ENCODE measurements at places on chromosomes 6 and 20.
A peak's percentile ranks its signal among the peaks of the same experiment; 100 is the strongest.

DNA sequence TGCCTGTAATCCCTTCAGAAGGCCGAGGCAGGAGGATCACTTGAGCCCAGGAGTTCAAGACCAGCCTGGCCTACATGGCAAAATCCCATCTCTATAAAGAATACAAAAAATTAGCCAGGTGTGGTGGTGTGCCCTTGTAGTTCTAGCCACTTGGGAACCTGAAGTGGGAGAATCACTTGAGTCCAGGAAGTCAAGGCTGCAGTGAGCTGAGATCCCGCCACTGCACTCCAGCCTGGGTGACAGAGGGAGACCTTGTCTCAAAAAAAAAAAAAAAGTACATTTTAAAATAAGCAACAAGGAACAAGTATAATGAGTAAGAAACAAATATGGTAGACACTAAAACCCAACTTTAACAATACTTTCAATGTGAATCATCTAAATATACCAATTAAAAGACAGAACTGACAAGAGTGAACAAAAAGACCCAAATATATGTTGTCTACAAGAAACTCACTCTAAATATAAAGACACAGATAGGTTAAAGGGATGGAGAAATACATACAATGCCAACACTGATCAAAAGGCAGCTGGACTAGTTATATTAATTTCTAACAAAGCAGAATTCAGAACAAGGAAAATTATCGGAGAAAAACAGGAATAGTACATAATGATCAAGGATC is 37.7 kb downstream of the RANBP9 start:
- no peak for DNase-seq

- DNase-seq, result no peak
Measured at GRCh38 chr6:108174371-108175175, 8.8 kb downstream of the NR2E1 start.

DNA sequence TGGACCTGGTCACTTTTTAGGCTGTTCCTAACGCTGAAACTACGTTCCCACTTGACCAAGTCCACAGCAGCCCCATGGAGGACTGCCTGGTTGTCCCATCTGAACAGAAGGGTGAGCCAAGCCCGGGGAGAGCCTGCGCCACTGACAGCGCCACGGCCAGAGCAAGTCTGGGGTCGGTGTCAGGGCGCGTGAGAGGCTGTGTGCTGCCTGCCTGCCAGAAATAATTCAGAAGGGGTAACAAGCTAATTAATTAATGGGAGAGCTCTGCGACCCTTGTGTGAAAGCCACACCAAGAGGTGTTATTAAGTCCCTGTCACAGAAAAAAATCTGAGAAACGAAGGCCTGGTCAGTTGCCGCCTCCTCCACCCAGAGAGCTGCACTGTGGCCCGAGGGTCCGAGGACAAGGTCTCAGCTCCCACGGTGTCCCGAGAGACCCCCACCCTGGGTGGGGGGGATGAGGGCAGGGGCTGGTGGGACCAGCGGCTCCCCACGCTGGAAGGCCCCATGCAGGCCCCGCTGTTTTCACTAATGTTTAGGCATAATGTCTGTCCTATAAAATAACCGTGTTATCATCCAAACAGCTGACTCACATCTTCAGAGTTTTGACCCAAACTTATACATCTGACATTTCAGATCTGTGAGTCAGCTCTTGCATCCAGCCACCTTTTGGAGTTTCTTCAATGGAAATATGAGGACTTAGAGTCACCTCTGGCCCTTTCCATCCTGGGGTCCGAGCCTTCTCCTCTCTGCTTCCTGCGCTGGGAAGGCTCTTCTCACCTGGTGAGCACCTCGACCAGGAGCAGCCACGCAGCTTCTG is 58.5 kb downstream of the DLL1 start:
- DNase-seq, result no peak

DNA sequence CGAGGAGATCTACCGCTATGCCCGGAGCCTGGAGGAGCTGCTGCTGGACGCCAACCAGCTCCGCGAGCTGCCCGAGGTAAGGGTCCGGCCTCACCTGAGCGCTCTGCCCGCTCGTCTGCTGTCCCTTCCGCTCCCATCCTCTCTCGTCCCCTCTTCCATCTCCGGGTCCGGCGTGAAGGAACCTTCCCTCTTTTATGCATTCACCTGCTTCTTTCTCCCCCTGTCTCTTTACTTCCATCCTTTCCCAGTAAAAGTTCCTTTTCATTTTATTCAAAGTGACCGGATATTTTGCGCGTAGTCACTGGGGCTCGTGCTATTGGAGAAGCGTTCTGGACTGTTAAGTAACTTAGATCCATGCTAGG is 516 bp downstream of the LRRC1 start:
- DNase-seq, result peak; percentile 12

DNA sequence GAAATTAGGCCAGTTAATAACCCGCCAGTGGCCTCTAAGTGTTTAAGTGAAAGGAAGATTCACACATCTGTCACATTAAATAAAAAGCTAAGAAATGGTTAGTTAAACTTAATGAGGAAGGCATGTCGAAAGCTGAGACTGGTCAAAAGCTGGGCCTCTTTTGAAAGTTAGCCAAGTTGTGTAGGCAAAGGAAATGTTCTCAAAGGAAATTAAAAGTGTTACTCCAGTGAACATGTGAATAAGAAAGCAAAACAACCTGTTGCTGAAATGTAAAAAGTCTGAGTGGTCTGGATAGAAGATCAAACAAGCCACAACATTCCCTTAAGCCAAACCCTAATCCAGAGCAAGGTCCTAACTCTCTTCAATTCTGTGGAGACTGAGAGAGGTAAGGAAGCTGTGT is 10.9 kb upstream of the MTRF1L start:
- DNase-seq, result no peak

GRCh38 chr6:122449069-122449468 is 22.5 kb downstream of the SERINC1 start:
- DNase-seq, result no peak

DNA sequence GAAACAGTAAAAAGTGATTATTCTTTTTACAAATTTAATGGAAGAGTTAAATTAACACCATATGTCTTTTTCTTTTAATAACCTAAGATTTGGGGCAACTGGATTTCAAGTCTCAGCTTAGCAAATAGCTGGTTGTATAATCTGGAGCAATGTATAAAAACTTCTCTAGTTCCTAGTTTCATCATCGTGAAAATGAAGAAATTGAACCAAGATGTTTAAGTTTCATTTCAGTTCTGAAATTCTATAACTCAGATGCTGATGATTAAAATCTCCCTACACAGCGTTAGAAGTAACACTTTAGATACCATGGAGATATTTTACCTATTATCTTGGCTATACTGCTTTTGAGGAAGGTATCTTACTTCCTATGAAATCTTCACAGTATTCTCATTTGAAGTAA is 252.0 kb downstream of the KIF16B start:
- no peak for DNase-seq

DNA sequence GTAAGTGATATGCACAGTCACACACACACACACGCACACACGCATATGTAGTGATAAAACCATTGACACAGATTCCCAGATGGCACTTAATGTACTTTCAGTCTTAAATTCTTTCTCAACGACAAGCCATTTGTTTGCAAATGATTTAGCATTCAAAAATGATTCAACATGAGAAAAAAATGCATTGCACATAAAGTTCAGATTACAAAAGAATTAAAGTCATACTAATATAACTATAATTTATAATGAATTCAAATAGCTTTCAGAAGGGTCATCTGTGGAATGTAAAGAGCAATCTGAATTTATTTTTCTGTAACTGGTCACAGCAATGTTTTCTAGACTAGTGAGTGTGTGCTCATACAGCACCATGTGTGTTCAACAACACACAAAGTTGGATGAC is 521.6 kb upstream of the ZNF337 start:
- no peak for DNase-seq
